NCI-H187 treated with DMSO at 0.1 percent for 48 hours (cell line): ENCODE measurements at places on chromosomes 1 and 21.

GRCh38 chr1:11579506-11579905 lies 74.7 kb downstream of the FBXO2 start:
- DNase-seq, result no peak

DNA sequence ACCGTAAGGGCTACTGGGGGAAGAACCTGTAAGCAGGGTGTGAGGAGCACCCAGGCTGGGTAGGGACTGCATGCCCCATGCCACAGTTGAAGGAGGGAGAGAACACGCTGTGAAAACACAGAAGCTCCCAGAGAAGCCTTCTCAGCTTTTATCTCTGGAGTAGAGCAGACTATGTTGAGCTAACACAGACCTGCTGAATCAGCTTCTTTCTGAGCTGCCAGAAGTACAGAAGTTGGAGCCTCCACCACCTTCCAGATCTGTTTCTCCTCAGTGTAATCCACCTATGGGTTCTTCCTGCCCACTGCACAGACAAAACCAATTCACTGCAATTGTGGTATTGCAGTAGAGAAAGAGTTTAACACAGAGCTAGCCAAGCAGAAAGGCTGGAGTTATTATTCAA lies 5.4 kb downstream of the YBEY start:
- DNase-seq, result no peak

DNA sequence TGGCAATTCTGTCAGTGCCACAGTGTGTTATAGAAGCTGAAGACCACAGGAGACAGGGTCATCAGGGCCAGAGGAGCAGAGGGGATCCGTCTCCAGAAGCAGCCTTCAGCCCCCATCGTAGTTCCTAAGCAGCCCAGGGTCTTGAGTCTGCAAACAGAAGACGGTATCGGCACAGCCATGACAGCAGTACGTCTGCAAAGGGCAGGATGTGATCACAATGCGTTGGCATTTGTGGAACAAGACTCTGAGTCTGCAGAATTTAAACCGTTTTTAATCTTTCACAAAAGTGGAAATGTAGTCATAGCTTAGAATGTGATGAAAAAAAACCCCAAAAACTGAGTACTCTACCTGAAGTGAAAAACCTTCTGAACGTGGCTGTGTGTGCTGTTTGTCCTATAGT lies 44.0 kb upstream of the SCCPDH start:
- DNase-seq, result no peak

DNA sequence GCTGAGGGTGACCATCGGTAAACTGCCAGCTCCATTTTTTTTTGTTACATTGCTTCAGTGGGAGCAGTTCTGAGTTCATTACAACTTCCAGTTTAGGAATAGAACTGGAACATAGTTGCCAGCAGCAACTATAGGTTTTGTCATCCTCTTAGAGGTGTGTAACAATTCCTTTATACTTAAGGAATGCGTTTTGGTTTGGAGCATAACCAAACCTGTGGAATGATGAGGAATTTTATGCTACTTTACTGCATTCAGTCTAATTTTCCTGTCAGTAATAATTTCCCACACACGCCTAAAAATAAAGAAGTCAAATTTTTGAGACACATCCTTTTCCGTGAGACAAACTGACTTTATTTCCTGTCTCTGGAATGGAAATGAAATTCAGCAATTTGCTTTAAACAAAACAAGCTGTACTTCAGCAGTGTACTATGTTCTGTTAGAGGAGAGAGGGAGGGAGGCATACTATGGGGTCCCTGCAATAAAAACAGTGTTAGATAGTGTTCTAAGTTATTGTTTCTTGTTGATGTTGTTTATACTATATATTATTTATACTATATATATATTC lies 4.8 kb upstream of the AMPD1 start:
- no peak for DNase-seq

DNA sequence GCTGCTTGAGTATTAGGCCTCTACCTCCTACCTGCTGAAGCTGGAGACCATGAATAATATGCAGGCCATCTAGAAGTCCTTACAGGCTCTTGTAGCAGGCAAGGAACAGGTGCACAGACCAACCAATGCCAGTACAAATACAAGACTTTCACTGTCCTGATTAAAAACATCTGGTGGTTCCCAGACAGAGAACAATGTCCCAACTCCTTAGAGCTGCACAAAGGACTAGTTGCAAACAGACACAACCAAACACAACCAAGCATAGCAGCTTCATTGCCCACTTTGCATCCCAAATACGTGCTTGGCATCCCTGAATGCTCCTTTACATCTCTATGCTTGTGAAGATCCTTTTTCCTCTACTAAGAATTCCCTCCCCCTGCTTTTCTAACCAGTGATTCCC lies 98.1 kb upstream of the CXADR start:
- peak; percentile 17 for DNase-seq
